ENCODE measurements at places on chromosomes 7 and 10. TPM values are rescaled to one million over a fixed set of nuclear protein-coding genes. Genes with fewer than 3 reads are reported as not detected.

The WNT8B gene
- total RNA-seq = not detected

The MDH2 gene
- total RNA-seq = 96.0 TPM

The SLC16A12 gene
- total RNA-seq = 16.1 TPM

The ABHD11 gene
- total RNA-seq = 11.0 TPM

The TRPV5 gene
- not detected for total RNA-seq

The ORC5 gene
- 18.2 TPM for total RNA-seq

The HECTD2 gene
- 5.4 TPM for total RNA-seq

The PNLIPRP1 gene
- total RNA-seq = not detected

The AGR3 gene
- total RNA-seq = not detected

The CPXM2 gene
- not detected for total RNA-seq

The RHOBTB1 gene
- total RNA-seq = 9.2 TPM

The SLC16A9 gene
- 1.8 TPM for total RNA-seq

The C10orf53 gene
- total RNA-seq = not detected

The RNF133 gene
- not detected for total RNA-seq
